ENCODE measurements at places on chromosomes 5 and 9.

GRCh38 chr5:9865574-9865973 is 235.4 kb upstream of the TAS2R1 start:
- DNase-seq: no peak

DNA sequence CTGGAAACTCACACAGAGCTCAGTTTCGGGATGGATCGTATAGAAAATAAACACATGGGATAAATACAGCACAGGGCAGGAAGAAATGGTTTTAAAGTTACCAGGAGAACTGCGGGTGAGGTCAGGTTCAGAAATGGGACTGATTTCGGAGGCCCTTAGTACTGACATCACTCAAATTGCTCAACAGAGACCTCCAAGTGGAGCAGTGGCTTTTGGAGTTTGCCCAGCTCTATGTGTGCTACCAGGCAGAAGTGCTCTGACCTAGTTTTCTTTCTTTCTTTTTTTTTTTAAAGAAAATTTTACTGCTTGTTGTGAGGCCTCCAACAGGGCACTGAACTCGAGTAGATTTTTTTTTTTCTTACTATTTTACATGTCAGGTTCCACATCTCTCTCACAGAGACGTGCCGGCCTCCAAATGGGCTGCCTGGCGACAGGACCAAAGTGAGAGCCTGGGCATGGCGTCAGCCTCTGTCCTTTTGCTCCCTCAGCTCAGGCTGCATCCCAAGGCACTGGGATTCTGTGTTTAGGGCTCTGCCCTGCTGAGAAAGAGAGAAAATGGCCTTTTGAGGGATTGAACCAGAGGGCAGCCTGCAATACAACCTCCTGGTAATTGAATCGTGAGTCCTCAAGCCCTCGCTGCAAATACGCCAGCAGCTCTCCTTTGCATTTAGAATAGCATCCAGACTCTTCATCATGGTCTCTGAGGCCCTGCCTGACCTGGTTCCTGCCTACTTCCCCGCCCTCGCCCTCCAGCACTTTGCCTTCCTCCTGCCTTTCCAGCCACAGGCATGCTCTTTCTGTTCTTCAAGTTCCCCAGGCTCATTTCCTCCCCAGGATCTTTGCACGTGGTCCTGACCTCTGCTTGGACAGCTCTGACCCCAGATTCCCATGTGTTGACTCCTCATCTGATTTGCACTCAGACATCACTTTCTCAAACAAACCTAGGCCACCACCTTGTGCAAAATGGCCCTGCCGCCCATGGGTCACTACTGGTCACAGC is 173.5 kb downstream of the FGF1 start:
- DNase-seq: no peak

GRCh38 chr5:171155621-171156020 is 153.4 kb upstream of the TLX3 start:
- DNase-seq: no peak

- DNase-seq: no peak
These were observed 399 bp downstream of the NDUFA2 start for GRCh38 chr5:140647042-140647419.

All from activated CD4-positive, alpha-beta T cell treated with anti-CD3 and anti-CD28 coated beads, Interleukin-2, amount 10 ng/mL, durations not matched to agents 24 days and 14 days (primary cell).